Stimulated activated CD8-positive, alpha-beta memory T cell treated with anti-CD3 and anti-CD28 coated beads, Interleukin-15, amount 100 ng/mL, for 24 hours (primary cell): ENCODE measurements at places on chromosomes 5 and 9.

- no peak for DNase-seq
Observed at GRCh38 chr5:78265163-78265562, 29.3 kb downstream of the AP3B1 start.

- no peak for DNase-seq
Observed at GRCh38 chr5:131186561-131187256, 16.0 kb downstream of the LYRM7 start.

DNA sequence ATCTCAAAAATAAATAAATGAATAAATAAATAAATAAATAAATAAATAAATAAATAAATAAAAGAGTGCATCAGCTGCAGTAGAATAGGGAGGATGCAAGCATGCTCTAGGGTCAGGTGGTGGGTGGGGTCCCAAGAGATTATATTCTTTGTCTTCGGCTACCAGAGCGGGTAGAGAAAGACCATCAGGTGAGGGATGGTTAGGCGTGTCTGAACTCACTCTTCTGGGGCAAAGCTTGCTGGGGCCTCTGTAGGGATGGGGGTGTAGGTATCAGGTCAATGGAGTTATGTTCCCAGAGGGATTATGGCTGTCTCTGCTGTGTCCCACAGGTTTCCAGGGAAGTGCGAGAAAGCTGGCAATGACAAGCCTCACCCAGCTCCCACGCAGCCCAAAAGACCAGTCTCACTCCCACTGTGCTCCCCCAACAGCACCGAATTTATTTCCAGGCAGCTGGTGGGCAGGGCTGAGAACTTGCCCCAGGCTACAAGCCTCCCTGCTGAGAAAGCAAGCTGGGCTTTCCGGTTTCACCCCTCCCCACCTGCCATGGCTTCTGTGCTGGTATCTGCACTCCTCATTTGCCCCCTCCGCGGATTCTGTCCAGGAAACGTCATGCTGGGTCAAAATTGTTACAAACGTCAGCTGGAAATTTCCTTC is 180.8 kb downstream of the LURAP1L start:
- DNase-seq = no peak

DNA sequence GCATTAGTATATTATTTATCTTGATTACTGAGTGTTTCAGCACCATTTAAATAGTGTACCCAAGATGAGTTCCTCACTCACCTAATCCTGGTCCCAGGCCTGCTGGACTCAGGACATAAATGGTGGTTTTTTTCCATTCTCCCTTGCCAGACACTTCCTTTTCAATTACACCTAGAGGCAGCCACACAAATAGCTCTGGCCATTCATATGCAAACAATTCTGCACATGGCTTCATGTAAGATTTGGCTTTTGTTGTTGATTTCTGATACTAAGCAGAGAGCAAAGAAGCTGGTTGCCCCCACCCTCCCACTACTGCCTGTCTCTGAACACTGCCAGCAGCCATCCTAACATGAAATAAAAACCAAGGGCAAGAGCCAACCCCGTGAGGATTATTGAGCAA is 180.4 kb downstream of the SEMA5A start:
- no peak for DNase-seq

DNA sequence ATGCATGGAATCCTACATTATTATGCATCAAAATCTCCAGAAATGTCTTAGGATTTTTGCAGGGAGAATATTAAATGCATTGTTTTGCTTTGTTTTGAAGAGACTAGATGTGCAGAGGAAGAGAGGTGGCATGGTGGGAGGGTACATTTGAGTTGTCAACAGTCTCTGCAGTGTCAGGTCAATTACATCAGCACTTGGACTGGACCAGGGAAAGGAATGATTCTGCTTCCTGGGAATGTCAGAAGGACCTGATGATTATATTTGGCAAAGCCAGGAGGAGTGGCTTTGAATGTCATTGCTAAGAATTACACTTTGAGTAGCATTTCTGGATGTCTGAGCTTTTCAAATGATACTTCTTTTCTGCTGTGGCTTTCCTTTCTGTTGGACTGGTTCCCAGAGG is 17.5 kb upstream of the TMEFF1 start:
- DNase-seq = no peak

- no peak for DNase-seq
Observed at GRCh38 chr9:87599901-87600610, 102.4 kb downstream of the DAPK1 start.

DNA sequence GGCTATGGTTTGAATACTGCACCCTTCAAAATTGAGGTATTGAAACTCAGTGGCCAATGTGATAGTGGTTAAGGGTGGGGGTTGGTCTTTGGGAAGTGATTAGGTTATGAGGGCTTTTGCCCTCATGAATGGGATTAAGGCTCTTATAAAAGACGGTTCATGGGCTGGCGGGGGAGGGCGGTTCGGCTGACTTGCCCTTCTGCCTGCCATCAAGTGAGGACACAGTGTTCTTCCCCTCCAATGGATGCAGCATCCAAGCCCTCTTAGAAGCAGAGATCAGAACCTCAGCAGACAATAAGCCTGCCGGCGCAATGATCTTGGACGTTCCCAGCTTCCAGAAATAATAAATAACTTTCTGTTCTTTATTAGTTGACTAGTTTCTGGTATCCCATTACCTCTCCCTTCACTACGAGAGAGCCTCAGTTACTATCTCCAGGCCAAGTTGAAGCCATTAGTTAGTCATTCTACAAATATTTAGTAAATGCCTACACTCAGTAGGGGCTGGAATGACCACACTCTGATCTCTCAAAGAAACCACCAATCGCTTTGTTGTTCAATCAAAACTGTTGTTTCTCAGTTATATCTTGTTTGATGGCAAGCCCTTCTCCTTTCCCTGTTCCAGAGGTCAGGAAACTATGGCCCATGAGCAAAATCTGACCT is 219.3 kb downstream of the TSSK1B start:
- DNase-seq = no peak

- DNase-seq = no peak
Observed at GRCh38 chr9:69198521-69199220, 24.6 kb downstream of the TJP2 start.

- no peak for DNase-seq
Observed at GRCh38 chr9:113660196-113660595, 196.7 kb downstream of the RGS3 start.

- DNase-seq = no peak
Observed at GRCh38 chr9:672851-673250, 168.6 kb upstream of the DMRT1 start.

DNA sequence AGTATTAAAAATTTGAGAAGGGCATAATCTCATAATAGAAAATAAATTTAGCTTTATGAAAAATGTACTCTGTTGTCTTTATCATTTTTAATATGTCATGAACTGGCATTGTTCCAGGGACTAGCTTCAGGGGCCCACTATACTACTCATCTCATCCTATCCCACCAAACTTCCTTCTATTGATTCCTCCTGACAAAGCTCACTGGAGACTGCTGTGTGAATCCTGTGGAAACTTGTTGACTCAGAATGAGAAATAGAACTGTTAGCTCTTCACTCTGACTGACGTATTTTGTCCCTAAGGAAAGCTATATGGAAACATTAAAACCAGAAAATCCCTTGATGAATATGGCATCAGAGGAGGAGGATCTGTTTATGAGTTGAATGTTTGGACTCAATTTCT is 29.8 kb upstream of the BNIP1 start:
- no peak for DNase-seq

DNA sequence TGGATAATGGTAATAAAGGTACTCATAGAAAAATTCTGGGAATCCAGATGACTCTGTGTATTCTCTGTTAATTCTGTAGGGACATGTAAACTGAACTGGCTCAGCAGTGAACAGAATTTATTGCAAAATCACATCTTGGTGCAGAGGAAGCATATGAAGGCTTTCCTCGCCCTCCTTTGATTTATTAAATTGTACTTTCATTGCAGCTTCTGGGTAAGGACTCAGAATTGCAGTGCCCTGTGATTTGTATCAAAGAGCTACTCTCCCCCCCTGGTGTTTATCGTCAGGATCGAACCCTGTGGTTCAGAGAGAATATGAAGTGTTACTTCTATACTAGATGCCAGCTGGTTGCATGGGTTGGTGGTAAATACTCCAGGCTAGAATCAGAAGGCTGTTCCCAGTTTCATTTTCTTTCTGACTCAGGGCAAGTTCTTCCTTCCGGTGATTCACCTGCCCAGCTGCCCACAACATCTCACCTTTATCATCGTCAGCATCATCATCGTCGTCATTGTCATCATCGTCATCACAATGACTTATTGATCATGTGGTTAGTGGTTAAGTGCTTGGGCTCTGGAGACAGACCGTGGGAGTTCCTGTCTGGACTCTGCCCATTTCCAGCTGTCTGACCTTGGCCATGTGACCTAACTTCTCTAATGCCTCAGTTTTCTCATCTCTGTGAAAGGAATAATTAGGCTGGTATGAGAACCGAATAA is 238.8 kb downstream of the ARHGAP26 start:
- peak; percentile 13 for DNase-seq

DNA sequence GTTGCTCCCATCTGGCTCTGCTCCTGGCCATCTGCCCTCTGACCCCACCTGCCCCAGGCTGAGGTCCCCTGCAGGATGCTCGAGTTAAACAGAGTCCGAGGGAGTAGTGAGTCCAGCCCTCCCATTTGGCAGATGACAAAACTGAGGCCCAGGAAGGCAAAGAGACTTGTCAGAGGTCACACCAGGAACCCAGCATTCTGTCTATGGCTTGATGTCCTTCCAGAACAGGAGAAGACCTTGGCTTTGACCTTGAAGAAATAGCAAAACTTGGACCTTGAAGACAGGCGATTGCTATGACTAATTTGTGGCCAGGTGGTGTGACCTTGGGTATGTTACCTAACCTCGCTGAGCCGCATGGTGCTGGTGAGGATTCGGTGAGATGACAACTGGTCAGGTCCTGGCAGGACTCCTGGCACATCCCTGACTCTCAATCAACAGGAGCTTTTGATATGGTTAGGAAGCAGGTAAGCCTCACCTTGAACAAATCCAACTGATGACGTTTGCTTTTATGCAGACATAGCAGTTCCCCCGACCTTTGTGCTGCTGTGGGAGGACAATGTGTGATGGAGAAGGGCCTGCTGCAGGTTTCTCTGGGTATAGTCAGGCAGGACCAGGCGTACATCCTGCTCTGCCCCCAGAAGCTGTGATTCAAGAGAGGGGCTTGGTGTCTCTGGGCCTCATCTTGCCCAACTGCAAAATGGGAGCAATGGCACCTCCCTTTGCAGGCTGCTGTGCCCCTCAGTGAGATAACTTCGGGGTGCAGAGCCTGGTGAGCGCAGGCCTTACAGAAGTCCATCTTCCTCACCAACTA is 198.7 kb downstream of the C9orf50 start:
- no peak for DNase-seq

DNA sequence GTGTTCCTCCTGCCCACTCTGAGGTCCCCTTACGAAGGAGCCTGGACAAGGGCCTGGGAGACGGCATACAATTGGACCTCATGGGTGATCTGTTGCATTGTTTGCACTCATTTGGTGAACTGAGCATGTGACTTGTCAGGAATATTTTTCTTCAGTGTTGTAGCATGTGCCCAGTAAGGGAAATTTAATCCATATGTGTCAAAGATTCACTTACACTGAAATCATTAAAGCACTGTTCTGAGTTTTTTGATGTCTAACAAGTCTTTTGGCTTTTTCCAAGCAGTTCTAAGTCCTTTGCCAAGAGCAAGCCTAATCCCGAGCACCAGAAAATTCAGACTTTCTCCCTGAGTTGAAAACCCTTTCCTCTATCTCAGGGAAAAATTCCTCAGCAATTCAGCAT is 61.6 kb upstream of the RPS23 start:
- no peak for DNase-seq

DNA sequence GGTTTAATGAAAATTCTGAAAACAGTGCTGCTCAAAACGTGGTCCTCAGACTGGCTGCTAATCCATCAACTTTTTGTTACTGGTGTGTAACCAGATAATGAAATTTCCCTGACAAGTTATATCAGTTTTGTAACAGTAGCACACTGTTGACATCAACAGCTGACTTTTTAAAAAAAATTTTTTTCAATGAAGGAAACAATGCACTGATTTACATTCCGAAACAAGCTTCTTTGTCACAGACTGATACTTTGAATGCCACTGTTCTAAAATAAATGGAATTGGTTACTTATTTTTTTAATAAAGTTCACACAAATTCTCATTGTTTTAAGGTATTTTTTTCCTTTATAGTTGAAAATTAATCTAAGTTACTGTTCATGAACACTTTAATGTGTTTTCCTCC is 169.1 kb downstream of the NIPBL start:
- DNase-seq = no peak

GRCh38 chr9:89961616-89962341 is 357.0 kb downstream of the GADD45G start:
- no peak for DNase-seq

GRCh38 chr5:112551419-112552032 is 132.4 kb upstream of the EPB41L4A start:
- DNase-seq = no peak

DNA sequence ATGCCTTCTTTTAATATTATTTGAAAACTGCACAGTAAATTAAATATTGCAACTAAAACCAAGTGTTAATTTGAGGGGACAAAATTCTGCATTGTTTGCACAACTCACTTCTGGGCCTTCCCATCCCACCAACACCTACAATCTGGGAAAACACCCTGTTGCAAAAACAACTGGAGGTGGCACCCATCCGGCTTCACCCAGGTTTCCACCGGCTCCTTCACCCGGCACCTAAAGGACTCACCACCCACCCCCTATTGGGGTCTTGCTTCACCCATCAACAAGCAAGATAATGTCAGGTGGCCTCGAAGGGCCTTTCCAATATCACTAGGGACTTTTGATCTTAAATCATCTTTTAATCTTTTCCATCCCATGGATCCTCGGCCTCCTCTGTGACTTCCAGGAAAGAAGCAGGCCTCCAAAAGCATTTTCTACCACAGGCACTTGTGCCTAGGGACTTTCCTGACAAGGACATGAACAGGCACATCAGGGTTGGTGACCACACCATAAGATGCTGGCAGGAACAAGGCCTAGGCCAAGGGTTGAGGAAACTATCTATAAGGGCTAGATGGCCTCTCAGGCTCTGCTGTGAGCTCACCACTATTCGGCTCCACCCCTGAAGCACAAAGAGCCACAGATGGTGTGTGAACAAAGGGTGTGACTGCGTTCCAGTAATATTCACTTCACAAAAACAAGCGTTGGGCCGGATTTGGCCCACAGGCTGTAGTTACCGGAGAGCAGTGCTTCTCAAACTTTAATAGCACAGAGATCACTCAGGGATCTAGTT is 205.1 kb downstream of the AUH start:
- DNase-seq = no peak

- DNase-seq = no peak
Observed at GRCh38 chr5:87061046-87061445, 206.6 kb upstream of the RASA1 start.

DNA sequence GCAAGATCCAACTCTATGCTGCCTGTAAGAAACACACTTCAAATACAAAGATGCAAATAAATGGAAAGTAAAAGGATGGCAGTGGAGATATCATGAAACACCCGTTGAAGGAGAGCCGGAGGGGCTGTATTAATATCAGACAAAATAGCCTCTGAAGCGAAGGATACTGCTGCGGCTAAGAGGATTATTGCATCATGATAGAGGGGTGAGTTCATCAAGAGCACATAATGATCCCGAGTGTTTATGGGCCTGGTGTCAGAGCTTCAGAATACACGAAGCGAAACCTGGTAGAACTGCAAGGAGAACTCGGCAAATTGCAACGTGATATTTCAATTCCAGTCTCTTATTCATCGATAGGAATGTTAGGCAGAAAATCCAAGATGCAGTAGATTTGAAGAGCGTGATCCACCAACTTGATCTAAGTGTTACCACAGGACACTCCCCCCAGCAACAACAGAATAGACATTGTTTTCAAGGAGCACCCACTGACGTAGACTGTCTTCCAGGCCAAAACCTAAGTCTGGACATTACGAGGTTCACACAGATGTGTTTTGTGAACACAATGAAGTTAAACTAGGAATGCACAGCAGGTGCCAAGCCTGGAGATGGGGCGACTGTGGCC is 27.7 kb upstream of the QSOX2 start:
- no peak for DNase-seq

GRCh38 chr9:16425562-16426231 is 444.8 kb downstream of the BNC2 start:
- DNase-seq = no peak
